Tongue (tissue), 3 donors: ENCODE measurements at places on chromosomes 6 and 20. TPM values are rescaled to one million over a fixed set of nuclear protein-coding genes. Genes with fewer than 3 reads are reported as not detected.

- no peak for DNase-seq
These were observed 22.2 kb upstream of the SERPINB1 start for GRCh38 chr6:2863901-2864300.

The MCCD1 gene
- not detected for total RNA-seq

- DNase-seq, result no peak
These were observed 184.4 kb upstream of the ZNF217 start for GRCh38 chr20:53778041-53778516.

The MMP24 gene
- 0.10 TPM for total RNA-seq

DNA sequence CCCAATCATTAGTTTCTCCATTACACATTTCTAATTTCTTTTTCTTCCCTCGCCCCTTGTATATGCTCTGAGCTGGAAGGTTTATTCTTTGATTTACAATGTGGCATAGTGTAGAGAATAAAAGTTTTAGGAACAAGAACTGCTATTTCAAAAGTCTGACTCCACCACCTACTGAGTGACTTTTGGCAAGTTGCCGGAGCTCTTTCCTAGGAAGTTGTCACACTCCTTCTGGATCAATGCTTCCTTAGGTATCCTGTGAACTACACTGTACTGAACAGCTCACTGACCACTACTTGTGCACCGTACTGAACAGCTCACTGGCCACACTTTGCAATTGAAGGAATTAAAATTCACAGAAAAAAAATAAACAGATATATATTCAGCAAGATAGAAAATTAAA, 458.2 kb downstream of the FRK start:
- DNase-seq, result no peak

GRCh38 chr20:23298155-23298554, 52.4 kb upstream of the NXT1 start:
- no peak for DNase-seq

DNA sequence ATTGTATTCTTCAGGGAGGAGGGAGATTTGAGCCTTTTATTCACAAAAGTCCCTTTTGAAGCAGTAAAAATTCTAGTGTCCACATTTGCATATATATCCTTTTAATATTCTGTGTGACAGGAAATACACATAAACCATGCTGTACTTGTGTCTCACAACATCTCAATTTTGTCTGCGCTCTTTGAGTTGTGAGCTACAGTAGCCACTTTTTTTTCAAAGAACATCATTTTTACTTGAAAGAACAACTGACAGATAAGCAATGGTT, 21.3 kb downstream of the LMBRD1 start:
- no peak for DNase-seq

- DNase-seq, result no peak
These were observed 238.1 kb upstream of the TAB2 start for GRCh38 chr6:149079456-149079855.

GRCh38 chr20:62225820-62226635, 6.0 kb upstream of the HRH3 start:
- no peak for DNase-seq

The GGTLC1 gene
- total RNA-seq, result not detected

The SIRPD gene
- total RNA-seq, result not detected

DNA sequence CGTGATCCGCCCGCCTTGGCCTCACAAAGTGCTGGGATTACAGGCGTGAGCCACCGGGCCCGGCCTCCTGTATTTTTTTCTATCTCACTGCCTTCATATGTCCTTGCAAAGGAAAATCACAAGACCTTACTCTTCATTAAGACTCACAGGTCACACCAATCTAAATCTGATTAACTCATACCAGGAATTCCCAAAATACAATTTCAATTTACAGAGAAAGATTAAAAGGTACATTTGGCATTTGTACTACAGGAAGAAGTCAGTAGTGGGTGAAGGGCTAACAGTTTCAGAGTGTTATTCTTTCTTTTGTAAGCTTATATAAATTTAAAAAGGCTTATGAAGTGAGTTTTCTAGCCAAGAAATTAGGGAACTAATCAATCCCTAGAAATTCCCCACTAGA, 87.4 kb downstream of the GPR63 start:
- no peak for DNase-seq

- DNase-seq, result no peak
These were observed 3.4 kb upstream of the MICAL1 start for GRCh38 chr6:109458774-109459531.

The TMEM14A gene
- 25.4 TPM for total RNA-seq

DNA sequence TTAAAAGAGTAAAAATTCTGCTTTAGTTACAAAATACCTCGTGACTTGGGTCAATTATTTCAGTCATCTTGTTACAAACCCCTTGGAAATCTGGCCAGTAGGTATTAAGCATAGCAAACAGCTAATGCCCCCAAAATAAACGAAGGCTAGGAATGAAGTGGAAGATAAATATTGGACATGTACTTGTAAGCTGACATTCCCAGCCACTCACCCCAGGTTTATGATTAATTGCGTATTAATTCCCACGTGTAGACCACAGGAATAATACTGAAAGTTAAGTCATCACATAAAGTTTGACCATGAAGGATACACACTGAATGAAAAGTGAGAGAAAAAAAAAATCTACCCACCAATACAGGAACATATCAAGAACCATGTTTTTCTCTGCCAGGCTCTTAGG, 936.5 kb upstream of the ADGRB3 start:
- DNase-seq, result no peak

DNA sequence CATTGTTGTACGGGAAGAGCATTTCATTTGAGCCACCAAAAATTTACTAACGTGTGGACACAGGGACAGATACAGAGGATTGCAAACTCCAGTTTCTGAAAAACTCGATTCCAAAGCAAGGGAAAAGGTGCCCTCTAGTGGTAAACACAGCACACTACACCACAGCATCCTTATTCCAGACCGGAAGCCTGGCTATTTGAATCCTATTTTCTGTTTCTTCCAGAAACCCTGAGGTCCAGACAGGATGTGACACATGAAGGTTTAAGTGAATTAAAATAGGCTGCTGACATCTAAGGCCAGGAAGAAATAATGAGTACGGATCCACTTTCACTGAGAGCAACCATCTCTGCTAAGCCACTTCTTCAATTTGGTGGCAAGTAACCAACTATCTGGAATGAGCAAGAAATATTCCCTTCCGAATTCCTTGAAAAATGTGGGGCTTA, 31.8 kb upstream of the GMPR start:
- peak; percentile 88 for DNase-seq

DNA sequence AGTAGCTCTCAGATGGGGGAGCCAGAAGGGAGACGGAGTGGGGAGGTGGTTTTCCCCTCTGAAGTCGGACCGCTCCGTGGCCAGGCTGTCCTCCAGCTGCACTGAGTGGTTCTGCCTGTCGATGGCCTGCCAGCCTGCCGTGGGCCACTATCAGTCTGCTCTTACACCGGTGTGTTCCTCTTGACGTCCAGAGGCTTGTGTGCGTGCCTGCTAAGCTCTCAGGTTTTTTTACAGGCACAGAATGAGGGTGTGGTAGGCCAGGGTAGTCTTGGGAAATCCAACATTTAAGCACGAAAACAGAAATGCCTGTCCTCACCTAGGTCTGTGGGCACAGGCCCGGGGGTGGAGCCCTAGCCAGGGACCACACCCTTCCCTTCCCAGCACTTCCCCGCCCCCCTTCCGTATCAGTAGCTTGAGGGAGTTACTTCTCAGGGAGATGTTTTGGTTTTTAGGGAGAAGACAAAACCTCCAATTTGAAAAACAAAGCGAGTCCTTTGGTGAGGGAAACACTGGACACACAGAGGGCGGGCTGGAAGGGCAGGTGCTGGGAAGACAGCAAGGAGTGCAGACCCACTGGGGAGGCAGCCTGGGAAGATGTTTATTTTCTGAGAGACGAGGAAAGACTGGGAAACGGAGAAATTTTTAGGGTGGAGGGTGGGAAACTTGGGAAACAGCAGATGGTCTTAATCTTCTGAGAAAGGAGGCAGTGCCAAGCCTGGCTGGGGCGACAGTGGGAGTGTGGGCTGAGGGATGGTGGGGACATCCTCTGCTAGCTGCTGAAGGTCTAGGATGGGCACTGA, 106.5 kb downstream of the LY86 start:
- DNase-seq, result peak; percentile 77

GRCh38 chr6:88848870-88849269, 114.5 kb downstream of the RNGTT start:
- DNase-seq, result no peak

DNA sequence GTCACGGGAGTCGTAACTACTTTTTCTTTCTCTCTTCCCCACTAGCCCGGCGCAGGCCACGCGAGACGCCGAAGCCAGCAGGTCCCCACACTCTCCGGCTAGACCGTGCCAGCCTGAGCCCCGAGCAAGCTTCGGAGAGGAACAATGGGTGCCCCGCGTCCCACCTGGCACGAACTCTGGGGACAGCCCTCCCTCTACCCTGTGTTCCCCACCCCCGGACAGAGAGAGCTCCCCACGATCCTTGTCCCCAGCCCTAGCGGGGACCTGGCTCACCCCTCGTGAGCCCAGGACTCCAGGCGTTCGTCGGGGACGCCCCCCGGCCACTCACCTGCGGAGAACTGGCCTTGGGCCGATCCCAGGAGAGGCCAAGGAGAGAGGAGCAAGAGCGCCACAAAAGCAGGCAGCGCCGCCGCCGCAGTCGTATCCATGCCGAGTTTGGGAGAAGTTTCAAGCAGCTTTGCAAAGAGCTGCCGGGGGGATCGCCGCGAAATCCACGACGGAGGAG, 416 bp downstream of the PTPRK start:
- peak; percentile 83 for DNase-seq

The DEF6 gene
- total RNA-seq, result 11.6 TPM

The SLC22A7 gene
- total RNA-seq, result not detected

DNA sequence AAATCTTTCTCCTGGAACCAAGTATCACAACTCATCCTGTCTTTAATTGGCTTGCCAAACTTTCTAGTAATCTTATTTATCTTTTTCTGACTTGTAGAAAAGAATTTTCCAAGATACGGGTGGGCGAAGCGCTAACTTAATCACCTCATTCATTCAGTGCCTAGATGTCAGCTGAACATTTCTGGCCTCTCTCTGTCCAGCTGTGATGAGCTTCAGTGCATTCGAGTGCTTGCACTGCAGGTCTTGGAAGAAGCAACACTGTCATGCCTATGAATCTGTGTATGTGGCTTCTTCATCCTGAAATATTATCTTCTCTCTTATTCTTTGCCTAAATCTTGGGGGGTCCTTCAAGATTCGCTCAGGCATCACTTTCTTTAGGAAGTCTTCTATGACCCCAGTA, 16.3 kb upstream of the ENPP1 start:
- peak; percentile 38 for DNase-seq

GRCh38 chr20:21395051-21395665, 2.2 kb downstream of the NKX2-4 start:
- DNase-seq, result peak; percentile 27

DNA sequence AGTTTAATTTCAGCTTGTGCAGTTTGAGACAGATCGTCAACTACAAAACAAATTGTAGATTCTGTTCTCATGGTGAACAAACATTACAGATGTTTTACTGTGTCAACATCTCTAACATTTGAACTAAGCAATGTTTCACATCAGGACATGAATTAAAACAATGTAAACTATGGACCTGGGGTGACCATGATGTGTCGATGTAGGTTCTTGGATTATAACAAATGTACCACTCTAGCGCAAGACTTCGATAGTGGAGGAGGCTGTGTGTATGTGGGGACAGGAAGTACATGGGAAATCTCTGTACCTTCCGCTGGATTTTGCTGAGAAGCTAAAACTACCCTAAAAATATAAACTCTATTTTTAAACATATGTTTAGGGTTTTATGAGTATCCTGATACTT, 17.1 kb downstream of the HIVEP2 start:
- peak; percentile 21 for DNase-seq

DNA sequence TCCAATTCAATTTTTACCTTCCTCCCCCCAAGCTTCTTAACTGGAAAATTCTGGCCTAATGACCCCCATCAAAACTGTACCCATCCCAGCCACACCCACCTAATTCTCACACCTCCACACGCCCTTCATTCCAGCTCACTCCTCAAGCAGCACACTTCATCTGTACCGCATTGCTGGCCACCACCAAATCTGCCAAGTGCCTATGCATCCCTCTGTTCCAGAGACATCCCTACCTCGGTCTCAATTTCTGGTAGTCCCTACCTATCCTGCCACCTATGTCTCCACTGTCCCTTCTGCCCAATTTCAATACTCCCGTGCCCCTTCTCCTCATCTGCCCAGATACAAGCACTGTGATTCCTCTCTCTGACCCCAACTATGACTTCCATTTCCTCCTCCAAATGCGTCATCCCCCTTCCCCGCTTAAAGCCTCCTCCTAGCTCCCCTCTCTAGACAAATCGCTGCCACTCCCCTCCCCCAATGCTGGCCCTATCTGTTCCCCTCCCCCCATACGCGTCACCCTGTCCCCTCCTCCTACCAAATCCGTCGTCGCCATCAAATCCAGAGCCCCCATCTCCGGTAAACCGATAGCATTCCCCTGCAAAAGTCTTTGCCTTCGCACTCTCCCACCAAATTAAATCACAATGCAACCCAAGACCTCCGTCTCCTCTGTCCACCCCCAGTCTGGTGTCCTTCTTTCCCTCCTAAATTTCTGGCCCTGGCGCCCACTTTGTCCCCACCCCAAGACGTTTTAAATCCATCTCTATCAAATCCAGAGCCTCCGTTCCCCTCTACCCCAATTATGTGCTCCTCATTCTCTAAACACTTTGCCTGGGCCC, 1.2 kb downstream of the MTCH1 start:
- peak; percentile 67 for DNase-seq

The CLPSL1 gene
- total RNA-seq, result not detected

The ANKRD66 gene
- 0.31 TPM for total RNA-seq
